Activated CD8-positive, alpha-beta memory T cell treated with anti-CD3 and anti-CD28 coated beads for 1 hour (primary cell): ENCODE measurements at places on chromosomes 1 and 21.

GRCh38 chr21:32966120-32966519 is 59.6 kb upstream of the OLIG2 start:
- DNase-seq, result no peak

DNA sequence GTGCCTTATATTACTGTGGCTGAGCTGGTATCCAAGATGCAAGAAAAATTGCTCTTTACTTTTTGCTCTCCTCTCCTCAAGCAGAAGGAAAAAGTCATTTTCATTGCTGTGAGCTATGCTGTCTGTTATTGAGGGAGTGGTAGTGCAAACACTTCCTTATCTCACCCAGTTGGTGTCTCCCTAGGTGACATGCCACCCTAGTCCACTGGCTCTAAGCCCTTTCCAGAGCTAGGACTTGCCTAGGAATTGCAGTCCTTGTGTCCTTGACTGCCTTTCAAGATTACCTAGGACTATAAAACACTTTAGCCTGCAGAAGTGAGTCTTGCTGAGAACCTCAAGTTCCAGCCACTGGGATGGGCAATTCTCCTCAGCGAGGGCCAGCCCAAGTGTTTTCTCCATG is 458.3 kb downstream of the MRPL39 start:
- no peak for DNase-seq

DNA sequence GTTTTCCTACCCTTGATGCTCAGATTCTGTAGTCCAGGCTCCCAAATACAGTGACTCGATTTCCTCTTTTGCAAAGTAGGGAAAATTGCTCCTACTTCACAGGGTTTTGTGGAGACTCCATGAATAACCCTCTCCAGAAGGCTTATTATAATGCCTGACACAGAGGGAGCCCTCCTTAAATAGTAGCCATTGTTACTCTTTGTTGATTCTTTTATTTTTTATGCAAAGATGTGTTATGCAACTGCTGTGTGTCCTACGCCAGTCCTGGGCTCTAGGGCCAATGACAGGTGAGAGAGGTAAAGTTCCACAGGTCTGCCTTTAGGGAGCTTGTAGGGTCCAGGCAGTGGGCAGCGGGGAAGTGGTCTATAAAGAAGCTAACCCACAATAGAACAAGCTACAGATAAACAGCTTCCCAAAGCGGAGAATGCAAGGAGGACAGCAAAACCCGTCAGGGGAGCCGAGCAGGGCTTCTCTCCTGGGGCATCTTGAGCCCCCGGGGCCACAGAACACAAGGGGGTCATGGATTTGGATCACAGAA is 1.5 kb downstream of the AADACL3 start:
- no peak for DNase-seq

GRCh38 chr1:206145771-206146290 is 28.6 kb upstream of the AVPR1B start:
- DNase-seq, result no peak

DNA sequence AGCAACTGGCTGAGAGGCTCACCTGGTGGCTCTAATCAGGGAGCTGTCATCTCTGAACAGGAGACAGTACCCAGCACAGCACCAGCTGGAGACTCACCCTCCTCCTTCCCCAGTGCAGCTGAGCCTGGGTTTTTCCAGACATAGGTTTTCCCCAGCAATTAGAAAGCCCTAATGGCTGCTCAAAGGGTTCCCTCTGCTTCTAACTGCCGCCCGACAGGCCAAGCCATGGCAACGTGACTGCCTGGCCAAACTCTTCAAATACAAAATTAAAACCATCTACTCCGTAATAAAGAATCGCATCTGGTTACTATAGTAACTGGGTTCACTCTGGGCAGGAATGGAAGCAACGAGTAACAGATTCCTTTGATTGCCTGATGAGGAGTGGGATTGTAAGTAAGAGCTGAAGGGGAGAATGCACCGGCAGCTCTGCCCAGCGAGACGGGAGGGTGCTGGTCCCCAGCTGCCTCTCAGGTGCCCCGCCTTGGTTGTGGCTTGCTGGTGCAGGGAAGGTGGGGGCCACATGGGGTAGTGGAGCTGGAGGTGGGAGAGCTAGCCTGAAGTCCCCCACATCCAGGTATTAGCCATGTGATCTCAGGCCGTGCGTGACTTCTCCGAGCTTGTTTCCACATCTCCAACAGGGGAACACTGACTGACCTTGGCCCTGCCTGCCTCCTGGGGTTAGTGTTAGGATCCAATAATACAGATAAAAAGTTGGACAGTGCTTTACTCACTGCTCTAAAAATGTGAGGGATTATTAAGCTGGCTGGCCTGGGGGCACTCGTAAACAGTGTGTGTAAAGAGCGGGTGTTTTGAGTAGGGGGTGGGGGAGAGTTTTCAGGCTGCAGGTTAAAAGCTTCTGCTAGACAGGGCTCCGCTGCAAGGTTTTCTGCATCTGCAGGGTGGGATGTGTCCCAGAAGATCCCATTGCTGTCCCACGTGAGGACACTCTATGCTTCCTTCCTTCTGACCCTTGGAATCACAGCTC is 94.2 kb downstream of the KCNN3 start:
- DNase-seq, result no peak

GRCh38 chr1:20110679-20111078 is 8.7 kb downstream of the PLA2G2D start:
- no peak for DNase-seq

DNA sequence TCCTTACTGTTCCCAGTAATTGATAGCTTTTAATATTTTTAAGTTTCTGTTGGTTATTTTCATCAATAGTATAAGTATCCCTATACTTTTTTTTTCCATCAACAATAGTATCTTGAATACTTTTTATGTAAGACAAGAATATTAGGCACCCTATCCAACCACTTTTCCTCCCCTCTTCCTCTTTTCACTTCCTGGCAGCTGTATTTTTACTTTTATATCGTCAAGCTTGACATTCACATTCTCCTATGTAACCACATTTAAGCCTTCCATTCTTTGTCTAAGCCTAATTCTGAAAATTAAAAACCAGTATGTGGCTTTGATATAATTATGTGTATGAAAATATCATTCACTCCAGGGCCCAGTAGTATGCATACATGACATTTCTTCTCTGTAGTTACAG is 9.3 kb downstream of the TMEM39B start:
- no peak for DNase-seq

DNA sequence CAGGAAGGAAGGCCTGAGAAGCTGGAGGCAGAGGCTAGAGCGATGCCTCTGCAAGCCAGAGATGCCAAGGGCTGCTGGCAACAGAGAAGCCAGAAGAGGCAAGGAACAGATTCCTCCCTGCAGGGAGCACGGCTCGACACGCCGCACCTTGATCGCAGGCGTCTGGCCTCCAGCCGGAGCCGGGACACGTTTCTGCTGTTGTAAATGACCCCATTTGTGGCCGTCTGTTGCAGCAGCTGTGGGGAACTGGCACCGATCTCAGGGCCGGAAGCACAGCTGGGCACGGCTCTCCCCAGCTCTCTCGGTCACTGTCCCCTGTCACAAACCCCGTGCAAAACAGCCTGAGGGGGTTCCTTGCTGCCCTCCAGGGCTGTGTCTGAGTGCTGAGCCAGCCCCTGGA is 59.6 kb downstream of the SIK1 start:
- no peak for DNase-seq

- DNase-seq, result no peak
Measured at GRCh38 chr1:51088474-51088873, 13.6 kb upstream of the C1orf185 start.

DNA sequence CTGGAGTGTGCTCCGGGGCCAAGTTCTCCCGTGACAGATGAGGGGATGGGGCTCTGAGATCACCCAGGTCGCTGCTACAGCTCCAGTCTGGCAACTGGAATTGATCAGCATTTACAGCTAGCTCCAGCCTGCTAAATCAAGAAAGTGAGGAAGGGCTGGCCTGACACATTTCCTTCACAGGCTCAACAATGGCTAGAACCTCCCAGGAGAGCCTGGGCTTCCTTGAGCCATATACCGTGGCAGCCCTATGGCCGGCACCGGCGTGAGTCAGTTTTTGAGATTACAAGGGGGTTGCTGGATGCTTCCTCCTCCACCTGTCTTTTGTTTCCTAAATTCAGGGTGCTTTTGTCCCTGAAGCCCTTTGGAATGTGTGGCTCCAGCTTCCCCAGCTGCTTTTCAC is 104.2 kb downstream of the ETS2 start:
- no peak for DNase-seq

DNA sequence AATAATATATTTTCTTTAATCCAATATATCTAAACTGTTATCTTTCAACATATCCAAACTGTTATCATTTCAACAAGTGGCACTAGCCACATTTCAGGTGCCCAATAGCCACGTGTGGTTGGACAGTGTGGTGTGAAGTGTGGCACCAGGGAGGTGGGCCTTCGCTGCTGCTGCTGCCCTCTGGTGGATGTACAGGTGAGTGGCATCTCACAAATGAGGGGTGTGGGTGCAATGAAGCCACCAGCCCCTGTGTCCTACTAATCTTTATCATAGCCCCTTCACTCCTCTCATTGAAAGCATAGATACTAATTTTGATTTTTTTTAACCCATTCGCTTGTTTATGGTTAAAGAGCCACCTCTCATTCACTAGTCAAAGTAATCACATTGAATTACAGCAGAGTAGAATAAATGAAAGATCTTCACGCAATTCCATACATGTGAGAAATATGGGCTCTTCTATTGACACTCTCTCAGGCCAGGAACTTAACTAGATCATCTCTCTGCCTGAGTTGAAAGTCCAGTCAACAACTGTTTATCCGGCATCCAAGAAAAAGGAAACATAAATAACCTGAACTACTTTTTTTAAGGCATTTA is 499.2 kb downstream of the OMA1 start:
- no peak for DNase-seq

DNA sequence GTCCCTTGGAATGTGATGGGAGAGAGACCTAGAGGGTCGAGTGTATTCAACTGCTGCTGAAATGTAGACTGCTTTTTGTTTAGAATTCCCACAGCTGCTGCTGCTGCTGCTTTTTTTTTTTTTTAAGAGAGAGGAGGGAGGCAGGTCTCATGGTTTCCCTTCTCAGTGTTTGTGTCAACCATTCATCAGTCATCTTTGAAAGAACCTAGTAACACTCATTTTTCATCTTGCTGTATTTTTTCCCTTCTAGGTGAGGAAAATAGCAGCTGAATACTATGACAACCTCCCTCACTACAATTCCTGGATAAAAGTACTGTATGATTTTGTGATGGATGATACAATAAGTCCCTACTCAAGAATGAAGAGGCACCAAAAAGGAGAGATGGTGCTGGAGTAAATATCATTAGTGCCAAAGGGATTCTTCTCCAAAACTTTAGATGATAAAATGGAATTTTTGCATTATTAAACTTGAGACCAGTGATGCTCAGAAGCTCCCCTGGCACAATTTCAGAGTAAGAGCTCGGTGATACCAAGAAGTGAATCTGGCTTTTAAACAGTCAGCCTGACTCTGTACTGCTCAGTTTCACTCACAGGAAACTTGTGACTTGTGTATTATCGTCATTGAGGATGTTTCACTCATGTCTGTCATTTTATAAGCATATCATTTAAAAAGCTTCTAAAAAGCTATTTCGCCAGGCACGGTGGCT is 9.2 kb downstream of the DEGS1 start:
- DNase-seq, result no peak

- no peak for DNase-seq
Measured at GRCh38 chr1:240426051-240426450, 185.9 kb downstream of the GREM2 start.

DNA sequence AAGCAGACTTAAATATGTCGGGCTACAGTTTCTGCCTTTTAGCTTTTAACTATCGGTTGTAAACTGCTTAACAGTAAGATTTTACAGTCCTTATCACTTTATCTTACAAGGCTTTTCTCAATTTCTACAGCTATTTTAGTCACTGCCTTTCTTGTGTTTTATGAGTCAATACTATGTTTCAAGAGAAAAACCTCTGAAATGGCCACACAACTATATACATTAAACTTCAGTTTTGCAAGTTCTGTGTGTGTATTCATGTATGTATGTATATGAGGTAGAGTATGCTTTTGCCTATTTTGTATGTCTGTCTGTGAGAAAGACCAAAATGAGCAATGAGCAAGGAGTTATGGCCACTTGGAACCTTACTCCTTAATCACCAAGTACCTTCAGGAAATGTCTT is 169.8 kb downstream of the SYT2 start:
- DNase-seq, result no peak

- no peak for DNase-seq
Measured at GRCh38 chr1:184158896-184159681, 107.6 kb downstream of the TSEN15 start.

GRCh38 chr1:208988811-208989222 is 594.7 kb upstream of the CAMK1G start:
- DNase-seq, result no peak

GRCh38 chr1:54413295-54413694 is 7.1 kb upstream of the SSBP3 start:
- no peak for DNase-seq

- no peak for DNase-seq
Measured at GRCh38 chr1:53266038-53266437, 27.7 kb upstream of the MAGOH start.

GRCh38 chr1:14460173-14460572 is 138.3 kb upstream of the KAZN start:
- no peak for DNase-seq

GRCh38 chr1:231201375-231201978 is 39.5 kb upstream of the GNPAT start:
- DNase-seq, result no peak

GRCh38 chr1:78843111-78843510 is 163.4 kb downstream of the ADGRL4 start:
- no peak for DNase-seq

DNA sequence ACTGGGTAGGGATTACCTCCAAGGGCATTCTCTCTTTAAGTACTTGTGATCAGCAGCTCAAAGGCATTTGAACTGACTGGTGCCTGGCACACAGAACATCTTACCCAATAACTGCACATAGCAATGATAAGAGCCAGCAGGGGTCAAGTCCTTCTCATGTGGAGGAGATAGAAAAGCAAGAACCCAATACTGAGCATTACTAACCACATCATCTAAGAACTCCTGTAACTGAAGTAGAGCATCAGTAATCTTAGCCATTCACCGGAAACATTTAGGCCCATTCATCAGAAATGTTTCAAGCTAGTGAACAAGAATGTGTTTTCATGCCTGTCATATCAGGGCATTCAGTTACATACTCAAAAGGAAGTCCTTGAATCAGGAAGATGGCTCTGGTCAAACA is 33.6 kb upstream of the THEM4 start:
- DNase-seq, result no peak
